ENCODE measurements at places on chromosomes 3 and 15.
A peak's percentile ranks its signal among the peaks of the same experiment; 100 is the strongest.

DNA sequence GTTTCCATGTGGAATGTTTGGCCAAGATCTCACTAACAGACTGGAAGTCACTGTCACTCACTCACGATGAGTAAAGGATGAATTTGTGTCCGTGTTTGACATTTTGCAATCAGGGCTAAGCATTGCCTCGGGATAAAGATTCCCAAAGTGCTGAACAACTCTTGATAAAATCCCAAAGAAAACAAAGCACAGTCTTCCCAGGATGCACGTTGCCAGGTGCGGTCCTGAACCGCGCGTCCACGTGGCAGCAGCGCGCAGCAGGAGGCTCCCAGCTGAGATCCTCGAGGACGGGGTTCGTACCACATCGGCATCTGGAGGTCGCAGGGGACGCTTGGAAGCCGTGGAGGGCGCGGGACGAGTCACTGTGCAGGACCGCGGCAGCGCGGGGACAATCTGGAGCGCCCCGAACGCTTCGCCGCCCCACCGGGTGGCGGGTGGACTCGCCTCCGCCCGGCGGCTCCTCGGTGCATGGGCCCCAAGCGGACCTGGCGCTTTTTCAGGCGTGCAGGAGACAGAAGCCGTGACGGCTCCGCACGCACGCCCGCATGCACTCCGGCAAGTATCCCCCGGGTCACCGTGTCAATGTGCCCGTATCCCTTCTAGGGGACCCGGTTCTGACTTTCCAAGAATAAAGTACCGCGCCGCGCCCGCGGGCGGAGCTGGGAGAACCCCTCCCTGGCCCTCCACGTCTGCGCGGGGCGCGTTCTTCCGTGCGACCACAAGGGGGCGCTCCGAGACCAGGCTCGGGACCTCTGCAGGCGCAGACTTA lies 17.7 kb downstream of the CPN2 start:
- DNase-seq: peak; percentile 92

DNA sequence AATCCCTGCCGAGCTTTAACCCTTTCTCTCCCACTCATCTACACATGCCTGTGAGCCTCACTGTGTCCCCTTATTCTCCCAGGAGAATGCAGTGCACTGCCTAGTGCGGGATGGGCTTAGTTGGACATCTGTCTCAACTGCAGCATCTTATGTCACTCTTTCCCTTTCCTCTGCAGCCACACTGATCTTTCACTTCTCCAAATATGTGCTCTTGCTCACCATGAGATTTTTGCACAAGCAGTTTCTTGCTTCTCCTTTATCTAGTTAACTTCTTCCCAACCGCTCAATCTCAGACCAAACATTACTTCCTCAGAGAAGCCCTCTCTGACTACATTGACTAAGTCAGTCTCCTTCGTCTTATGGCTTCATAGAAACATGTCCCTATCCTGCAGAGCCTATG lies 292.3 kb downstream of the KBTBD8 start:
- no peak for DNase-seq

DNA sequence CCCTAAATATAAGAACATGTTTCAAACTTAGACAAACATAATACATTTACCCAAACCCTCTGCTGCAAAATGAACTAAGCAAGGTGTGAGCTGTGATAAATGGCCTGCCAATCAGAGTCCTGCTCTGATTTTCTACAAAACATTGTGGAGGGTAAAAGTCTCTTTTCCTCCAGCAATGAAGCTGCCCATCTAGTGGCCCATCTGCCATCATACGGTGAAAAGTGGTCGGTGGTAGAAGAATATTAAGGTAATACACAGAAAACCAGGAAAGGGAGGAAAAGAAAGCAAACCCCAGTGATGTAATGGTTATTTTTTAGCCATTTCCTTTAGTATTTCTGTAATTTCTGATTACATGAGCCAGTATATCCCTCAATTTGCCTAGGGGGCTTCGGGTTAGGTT lies 838.1 kb downstream of the TBL1XR1 start:
- DNase-seq: no peak

GRCh38 chr3:31636694-31637442 lies 104.1 kb downstream of the STT3B start:
- DNase-seq: no peak

- DNase-seq: no peak
Observed at GRCh38 chr3:11198070-11198469, 43.8 kb downstream of the HRH1 start.

GRCh38 chr3:186283096-186283495 lies 78.9 kb downstream of the DGKG start:
- DNase-seq: no peak

GRCh38 chr3:14540821-14541385 lies 761 bp upstream of the GRIP2 start:
- DNase-seq: no peak

- no peak for DNase-seq
Observed at GRCh38 chr3:118850687-118851086, 184.0 kb downstream of the IGSF11 start.

DNA sequence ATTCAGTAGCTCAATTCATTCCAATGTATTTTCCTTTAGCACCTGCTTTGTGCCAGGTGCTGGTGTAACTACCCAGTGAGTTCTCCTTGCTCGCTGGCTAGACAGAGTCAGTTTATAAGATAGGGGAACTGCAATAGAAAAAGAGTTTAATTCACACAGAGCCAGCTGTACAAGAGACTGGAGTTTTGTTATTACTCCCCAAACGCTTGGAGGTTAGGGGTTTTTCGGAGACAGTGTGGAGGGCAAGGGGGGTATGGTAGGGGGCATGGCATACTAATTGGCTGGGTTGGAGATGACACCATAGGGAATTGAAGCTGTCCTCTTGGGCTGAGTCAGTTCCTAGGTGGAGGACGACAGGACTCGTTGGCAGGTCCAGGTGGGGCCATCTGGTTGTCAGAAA lies 5.4 kb upstream of the CFAP91 start:
- no peak for DNase-seq

DNA sequence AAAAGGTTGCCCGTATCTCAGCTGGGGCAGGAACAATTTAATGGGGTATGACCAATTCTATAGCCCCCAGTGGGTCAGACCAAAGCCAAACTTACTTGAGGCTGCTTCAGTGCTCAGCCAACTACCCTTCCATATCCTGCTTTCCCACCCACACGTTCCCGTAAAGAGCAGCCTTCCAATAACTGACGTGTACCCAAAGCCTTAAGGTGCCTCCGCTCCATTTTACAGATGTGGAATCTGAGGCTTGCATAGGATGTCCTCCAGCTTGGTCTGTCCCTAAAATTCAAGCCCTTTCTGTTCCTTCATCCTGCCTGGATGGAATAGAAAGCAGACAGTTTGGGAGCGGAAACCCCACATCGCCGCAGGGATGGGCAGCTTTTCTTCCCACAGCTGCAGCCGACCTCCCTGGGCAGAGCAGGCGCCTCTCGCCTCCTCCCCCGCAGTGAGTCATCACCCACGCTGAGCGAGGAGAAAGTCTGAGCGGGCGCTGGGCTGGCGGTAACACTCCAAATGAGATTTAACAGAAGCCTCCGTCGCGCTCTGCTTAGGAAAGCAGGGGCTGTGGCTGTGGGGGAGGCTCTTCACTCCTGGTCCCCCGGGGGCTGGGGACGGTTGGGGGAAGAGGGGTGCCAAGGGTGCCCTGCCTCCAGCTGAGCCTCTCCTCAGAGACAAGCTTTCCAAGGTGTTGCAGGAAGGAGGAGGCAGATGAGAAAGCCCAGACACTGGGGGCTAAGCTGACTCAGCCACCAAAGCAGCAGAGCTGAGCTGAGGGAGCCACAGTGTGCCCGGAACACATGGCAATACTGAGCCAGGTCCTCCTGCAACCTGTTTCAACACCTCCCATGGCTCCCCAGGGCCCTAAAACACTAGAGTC lies 57.8 kb upstream of the HRH1 start:
- peak; percentile 88 for DNase-seq

GRCh38 chr15:98823012-98823458 lies 174.7 kb downstream of the IGF1R start:
- no peak for DNase-seq

GRCh38 chr3:185724761-185725160 lies 100.1 kb downstream of the IGF2BP2 start:
- no peak for DNase-seq

GRCh38 chr3:44886561-44886960 lies 12.2 kb downstream of the TGM4 start:
- DNase-seq: no peak

DNA sequence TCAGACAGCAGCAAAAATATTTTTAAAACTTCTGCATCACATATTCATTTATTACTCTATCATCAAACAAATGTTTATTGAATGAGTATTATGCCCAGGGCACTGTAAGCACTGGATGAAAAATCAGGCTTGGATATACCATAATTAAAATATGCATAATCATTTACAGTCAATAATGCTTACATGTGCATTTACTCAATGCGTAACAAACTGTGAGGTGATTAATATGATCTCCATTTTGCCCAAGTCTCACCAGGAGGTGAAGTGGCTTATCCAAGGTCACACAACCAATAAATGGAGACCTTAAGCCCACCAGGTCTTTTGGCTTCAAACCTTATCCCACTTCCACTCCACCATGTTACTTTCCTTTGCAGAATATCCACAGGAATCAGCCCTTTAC lies 117.3 kb upstream of the SLC24A5 start:
- no peak for DNase-seq

DNA sequence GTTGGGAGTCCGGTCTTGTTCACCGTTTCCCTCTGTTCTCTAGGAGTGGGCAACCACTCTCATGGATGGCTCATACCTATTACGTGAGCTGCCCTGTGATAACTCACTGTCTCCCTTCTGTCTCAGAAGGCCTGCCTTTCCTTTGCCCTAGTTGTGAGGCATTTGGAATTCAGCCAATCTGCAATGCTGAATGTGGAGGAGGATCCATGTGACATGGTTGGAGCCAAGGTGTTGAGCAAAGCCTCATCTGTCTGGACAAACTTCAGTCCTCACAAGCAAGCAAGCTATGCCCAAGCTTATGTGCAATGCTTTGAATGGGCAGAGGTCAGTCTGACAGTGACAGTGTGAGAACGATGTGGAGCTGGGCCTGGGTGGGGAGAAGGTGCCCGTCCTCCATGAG lies 37.8 kb upstream of the ATP10A start:
- DNase-seq: no peak

DNA sequence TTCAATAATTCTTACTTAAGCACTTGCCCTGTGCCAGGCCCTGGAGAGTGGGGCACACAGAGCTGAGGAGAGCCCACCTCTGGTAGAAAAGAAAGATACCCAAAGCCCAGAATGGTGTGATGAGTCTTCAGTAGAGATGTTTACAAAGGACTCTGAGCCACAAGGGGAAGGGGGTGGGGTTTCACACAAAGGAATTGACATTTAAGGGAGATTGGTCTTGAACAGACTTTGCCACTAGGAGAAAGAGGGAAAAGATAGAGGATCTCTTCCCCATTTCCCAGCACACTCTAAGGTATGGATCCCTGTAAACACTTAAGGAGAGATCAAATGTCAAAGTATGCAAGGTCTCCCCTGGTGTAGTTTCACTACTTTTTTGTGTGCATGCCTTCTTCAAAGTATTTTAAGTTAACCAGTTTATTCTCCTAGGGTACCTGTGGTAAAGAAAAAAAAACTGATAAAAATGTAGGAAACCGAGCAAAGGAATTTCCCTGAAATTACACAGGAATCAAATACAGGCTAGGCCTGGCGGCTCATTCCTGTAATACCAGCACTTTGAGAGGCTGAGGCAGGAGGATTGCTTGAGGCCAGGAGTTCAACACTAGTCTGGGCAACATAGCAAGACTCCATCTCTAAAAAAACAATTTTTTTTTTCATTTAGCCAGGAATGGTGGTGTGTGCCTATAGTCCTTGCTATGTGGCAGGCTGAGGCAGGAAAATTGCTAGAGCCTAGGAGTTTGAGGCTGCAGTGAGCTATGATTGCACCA lies 117.6 kb upstream of the SKOR1 start:
- DNase-seq: no peak

- no peak for DNase-seq
Observed at GRCh38 chr3:143247073-143247472, 127.5 kb downstream of the CHST2 start.

DNA sequence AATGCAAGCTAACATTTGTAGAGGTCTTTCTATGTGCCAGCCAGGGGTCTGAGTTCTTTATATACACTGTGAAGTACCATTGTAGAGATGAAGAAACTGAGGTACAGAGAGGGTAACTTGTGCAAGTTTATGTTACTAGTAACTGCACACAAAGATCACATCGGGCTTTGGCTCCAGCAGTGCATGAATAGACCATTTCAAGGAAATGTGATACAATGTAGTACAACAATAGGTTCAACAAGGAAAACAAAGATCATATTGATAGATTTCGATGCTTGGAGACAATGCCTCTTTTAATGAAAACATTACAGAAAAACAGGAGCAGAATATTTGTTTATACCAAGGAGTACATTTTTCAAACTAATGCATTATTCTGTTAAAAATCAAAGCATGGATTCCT lies 115.3 kb downstream of the POLR2M start:
- DNase-seq: no peak

DNA sequence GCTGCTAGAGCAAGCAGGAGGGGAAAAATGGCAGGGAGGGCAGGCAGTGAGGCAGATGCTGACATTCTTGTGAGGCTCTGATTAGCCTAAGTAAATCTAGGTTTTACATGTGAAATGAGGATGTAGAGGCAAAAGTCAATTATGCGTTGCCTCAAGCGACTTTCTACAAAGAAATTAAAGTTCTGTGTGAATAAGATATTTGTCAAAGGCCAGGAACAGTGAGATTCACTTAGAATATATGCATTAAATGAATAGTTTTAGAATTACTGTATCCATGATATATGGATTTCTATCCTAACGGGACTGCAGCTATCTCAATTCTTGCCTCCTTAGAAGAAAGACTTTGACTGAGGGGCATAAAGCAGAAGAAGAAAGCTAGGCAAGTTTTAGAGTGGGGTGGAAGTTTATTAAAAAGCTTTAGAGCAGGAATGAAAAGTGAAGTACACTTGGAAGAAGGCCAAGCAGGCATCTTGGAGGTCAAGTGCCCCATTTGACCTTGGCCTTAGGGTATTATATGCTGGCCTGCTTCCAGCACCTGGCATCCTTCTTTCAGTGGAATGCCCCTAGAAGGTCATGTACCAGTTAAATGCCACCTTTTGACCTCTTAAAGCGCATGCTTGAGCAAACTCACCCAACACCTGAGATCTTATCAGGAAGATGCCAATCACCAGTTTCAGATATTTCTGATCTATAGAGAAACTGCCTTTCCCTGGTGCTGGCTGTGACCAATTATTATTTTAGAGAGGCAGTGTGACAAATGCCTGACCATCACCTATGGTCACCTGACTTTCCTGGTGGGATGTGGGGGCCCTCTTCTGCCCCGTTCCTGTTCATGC lies 38.2 kb downstream of the OSTN start:
- DNase-seq: no peak

- no peak for DNase-seq
Observed at GRCh38 chr15:39300451-39301153, 280.3 kb upstream of the THBS1 start.

GRCh38 chr15:85131915-85132314 lies 150.3 kb downstream of the PDE8A start:
- no peak for DNase-seq

- DNase-seq: no peak
Observed at GRCh38 chr3:173921732-173922131, 524.2 kb downstream of the NLGN1 start.

DNA sequence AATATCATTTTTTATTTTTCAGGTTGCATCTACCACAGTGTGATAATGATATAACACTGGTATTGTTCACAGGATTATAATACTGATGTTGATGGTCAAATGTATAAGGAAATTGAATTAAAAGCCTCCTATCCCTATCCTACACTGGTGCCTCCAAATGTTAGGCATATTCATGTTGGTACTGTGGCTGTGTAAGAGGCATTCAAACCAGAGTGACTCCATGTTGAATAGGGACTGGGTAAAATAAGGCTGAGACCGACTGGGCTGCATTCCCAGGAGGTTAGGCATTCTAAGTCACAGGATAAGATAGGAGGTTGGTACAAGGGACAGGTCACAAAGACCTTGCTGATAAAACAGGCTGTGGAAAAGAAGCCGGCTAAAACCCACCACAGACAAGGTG lies 68.9 kb upstream of the RNU6-1 start:
- no peak for DNase-seq

Data from activated CD4-positive, alpha-beta T cell treated with anti-CD3 and anti-CD28 coated beads for 48 hours (primary cell).